ENCODE measurements at places on chromosomes 2 and 18. TPM values are rescaled to one million over a fixed set of nuclear protein-coding genes. Genes with fewer than 3 reads are reported as not detected.

TPO gene
- total RNA-seq = 0.15 TPM

SOX11 gene
- not detected for total RNA-seq

DPY30 gene
- 108 TPM for total RNA-seq

IL1R1 gene
- 24.5 TPM for total RNA-seq

MAPRE3 gene
- 14.5 TPM for total RNA-seq

EML6 gene
- 1.2 TPM for total RNA-seq

AQP4 gene
- not detected for total RNA-seq

CTNNA2 gene
- total RNA-seq = 0.25 TPM

Measured in A549 treated with CpdA at 1 μM for 4 hours (cell line).